NCI-H1105 treated with DMSO at 0.1 percent for 48 hours (cell line): ENCODE measurements at places on chromosomes 7 and 10.
A peak's percentile ranks its signal among the peaks of the same experiment; 100 is the strongest.

GRCh38 chr10:110840225-110840922 is 31.4 kb upstream of the PDCD4 start:
- DNase-seq: no peak

DNA sequence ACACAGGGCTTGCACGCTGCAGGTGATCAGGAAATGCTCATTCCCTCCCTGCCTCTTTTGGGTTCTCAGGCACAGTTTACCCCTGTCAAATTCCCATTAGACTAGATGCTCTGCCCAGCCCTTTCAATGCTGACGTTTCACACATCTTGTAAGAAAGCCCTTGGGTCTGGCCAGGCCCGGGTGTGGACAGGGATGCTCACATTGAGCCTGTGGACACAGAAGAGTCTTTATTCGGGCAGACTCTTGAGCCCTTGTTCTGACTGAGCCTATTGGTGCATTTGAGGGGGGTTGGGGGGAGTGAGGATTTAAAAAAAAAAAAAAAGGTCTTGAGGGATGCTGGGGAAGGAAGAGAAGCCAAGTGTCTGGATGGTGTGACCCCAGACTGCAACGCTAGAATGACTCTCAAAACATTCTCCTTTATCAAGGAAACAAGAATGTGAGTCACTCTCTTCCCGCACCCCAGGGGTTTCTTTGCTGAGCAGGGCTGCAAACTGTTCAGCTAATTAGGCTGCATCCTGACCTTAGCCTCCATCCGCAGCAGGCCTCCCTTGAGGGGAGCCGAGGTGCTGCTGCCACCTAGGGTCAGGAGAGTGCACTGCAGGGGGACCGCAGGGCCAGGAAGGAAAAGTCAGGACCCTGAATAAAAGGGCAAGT is 53.6 kb upstream of the TMEM72 start:
- peak; percentile 9 for DNase-seq

GRCh38 chr7:155404976-155405375 is 53.0 kb upstream of the EN2 start:
- no peak for DNase-seq

DNA sequence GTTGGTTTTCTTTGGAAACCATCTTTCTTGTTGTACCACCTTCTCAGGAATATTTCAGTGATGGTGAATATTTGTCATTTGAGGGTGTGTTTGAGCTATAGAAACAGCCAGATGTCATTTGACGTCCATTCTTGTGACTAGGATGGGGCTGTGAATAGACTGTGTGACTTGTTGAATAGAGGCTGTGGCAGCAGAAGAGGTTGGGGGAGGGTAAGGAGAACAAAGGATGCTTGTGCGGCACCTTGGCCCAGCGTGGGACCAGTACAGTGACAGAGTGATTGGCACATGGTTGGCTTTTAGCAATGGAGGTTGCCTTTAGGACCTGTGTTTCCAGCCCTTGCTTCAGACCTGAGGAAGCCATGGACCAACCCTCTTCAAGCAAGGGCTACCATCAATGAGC is 11.3 kb downstream of the DMBT1 start:
- DNase-seq: no peak

DNA sequence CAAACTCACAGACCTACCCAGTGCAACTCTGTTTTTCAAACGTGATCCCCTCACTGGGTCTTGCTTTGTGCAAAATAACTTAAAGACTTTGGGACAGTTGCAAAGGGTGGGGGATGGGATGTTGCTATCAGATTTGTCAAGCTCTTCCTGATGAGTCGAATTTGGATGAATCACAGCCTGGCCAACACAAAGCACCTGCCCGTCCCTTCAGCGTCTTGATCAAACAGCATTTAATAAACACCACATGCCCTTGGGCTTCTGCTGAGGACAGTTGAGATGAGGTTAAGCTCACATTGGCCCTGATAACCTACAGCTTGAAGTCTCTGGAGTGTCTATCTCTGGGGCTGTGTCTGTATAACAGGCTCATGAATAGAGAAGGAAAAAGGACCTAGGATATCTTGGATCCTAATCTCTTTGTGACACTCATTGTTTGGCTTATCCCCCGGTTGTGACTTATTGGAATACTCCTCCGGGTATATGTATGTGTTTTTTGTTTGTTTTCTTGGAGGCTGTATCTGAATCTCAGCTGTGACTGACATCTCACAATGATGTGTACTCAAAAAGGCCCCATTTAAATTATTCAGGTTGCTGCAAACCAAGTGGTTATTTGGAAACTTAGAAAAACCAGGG is 132.6 kb upstream of the NAMPT start:
- no peak for DNase-seq

DNA sequence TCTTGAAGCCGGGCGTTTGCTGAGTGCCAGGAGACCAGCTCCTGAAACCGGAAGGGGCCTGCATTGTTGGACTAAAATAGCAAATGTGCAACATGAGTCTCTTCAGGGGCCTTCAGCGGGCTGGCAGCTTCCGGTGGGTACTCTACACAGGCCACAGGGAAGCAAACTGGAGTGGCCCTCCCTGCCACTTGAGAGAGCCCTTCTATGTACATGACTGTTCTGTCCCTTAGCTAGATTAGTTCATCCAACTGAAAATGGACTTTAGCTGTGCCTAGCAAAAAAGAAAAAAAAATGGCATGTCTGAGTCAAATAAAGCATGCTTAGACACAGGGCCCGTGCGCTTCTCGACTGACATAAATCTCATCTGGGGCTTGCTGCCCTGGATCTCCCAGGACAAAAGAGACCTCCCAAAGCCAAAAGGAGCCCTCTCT is 115.3 kb upstream of the TCF7L2 start:
- no peak for DNase-seq

DNA sequence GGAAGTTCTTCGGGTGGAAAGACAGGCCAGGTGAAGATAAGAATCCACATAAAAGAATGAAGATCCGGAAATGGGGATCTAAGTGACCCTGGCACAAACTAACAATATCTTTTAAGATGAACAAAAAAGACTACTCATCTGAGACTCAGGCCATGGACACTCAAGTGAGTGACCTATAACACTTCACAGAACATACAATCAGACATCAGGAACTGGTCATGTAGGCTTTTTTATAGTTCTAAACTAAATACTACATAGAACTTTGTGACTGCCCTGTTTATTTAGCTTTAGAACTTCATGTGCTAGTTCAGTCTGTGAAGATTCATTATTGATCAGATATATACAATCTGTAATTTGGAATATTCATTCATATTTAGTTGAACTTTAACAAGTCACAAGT is 52.8 kb downstream of the MMRN2 start:
- no peak for DNase-seq

GRCh38 chr7:108094933-108095710 is 35.0 kb downstream of the LAMB4 start:
- peak; percentile 7 for DNase-seq

DNA sequence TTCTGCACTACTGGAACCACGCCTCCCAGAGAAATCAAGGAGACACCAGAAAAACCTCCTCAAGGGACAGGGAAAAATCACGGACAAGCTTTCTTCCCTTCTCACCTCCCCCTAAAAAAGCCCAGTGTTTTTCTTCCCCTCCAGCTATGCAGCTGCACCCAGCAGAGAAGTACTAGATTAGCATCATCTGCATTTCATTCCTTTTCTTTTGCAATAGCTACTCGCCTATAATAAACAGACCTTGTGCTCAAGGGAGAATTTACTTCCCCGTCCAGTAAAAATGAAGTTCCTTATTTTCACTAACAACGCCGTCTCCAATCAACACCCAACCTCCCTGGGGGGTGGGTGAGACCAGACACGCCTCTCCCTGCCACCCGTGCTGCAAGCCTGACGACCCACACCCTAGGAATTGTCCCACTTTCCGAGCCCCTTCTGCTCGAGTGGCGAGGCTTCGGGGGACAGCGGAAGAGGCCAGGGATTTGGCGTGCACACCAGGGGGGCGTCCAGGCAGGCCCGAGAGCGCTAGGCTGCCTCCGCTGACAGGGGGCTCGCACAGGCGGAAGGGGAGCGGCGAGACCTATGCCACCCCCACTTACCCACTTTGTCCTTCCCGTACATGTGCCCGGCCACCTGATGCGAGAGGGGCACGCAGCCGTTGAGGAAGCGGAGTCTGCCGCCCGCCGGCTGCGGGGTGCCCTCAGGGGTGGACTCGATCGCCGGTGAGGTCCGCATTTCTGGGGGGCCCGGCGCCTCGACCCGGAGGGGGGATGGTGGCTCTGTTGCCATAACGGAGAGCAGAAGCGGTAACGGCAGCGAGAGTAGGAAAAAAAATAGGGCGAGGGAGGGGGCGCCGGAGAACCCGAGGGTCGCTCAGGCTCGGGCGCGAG is 625 bp downstream of the IPMK start:
- peak; percentile 7 for DNase-seq

DNA sequence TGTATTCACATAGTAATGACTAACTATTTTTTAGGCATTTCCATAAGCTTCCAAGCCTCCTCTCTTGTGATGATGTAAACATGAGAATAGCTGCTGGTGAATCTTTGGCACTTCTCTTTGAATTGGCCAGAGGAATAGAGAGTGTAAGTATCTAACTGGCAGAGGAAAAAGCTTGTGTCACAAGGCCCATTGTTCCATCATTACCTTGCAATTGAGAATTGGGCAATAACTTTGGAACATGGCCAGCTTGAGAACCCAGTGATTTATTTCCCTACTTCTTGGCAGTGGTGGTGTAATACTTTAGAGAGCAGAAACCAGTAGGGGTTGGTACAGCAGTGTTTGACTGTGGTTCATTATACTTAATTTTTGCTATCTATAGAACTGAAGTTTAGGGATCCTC is 12.0 kb downstream of the IFRD1 start:
- peak; percentile 85 for DNase-seq

DNA sequence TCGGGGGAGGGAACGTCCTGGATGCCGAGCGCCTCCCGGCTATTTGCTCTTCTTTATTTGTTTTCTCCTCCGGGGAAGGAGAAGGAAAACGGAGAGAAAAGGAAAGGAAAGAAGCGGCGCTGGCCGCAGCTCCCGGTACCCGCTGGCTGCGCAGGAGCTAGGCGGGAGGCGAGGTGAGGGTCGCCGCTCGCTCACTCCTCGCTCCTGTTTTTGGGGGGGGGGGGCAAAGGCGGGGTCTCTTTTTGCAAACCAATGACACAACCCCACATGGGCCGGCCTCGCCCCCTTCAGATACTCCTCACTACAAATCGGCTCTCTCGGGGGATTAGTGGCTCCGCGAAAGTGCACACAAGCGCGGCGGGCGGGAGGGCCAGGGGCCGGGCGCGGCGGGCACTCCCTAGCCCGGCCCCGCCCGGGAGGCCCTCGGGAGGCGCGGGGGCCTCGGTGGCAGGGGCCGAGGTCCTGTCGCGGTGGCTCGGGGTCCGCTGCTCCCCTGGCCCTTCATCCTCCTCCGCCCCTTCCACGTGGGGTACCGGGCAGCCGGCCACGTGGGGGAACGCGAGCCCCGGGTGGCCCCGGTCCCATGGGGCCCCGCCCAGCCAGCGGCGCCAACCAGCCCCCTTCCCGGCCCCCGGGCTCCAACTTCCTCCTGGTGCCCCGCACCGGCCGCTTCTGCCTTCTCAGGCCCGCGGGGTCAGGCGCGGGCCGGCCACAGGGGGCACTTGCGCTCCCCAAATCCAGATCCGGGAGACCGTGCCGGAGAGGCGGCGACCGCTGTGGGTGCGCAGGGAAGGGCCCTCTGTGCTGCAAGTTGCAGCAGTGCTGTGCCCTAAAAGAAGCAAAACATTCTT is 718 bp upstream of the CTBP2 start:
- peak; percentile 24 for DNase-seq

DNA sequence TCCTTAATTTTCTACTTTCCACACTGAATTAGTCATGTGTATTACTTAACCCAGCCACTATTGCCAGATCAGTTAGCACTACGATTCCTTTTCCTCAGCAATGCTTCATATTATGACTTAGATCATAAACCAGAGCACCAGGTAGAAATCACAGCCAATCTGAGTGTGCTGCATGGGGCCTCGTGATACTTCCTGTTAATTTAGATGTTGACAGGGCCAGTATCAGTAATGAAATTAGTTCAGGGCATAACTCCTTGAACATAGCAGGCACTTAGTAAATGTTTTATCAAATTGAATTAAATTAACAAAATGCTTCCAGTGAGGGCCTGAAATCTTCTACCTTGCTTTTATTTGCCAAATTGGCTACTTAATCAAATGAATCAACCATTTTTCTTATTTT is 169.3 kb upstream of the LRGUK start:
- DNase-seq: no peak

DNA sequence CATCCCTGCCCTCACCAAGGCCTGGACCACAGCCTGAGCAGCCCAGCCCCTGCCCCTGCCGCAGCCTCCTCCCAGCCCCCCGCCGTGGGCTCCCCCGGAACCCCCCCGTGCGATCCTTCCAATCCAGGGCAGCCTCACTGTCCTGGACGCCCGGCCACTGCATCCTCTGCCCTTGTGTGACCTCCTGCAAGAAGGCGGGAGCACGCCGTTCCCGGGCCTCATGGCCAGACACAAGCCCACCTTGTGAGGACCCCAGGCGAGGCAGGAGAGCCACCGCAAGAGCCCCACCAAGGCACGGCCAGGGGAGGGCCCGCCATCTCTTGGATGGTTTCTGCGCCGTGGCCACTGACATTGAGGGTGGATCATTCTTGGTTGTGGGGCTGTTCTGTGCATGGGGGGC is 7.8 kb upstream of the LFNG start:
- no peak for DNase-seq

GRCh38 chr7:129017933-129018538 is 36.9 kb downstream of the TNPO3 start:
- DNase-seq: no peak

DNA sequence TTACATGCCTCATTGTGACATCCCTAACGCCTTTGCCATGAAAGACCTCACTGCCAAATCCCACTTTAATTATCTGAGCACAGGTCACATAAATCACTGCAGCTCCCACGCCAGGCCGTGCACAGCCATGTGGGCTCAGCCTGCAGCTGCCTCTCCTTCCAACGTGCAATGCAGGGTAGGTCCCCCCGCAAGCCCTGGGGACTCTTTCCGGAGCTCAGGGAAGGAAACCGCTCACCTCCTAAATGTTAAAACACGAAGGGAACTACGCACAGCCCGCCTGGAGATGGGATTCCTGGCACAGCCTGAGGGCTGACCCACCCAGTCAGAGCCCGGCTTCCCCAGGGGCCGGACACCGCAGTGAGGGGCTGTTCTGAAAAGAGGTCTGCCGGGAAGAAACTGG is 128.0 kb downstream of the MAD1L1 start:
- DNase-seq: no peak

DNA sequence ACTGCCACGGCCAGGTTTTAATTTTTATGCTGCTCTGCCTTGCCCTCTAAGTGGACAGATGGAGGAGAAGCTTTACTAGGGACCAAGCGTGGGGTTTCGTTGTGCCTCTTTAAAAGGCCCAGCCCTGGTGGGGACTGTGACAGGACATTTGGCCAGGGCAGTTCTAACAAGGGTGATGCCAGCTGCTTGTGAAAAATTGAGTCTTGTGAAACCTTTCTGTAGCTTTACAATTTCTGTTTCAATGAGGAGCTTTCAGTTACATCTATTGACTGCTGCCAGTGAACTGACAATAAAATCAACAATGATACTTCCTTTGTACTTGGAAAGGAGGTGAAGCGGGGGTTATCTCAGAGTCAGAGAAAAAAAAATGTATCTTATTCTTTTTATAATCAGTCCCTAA is 233.1 kb upstream of the CSTF2T start:
- DNase-seq: no peak

GRCh38 chr10:111972109-111972508 is 211.5 kb downstream of the GPAM start:
- DNase-seq: no peak

GRCh38 chr10:60045571-60045970 is 139.2 kb upstream of the CCDC6 start:
- no peak for DNase-seq
